ENCODE measurements at places on chromosomes 3 and 15.

GRCh38 chr3:15682561-15683185 is 81.1 kb downstream of the BTD start:
- no peaks in the 10 kb centered on the region for H3K4me1 ChIP-seq
- no peak for DNase-seq
- peaks cover 15% of the 10 kb centered on the region for H3K36me3 ChIP-seq
- H3K4me3 ChIP-seq = no peak overlapping the region
- H3K27ac ChIP-seq = no peak overlapping the region

DNA sequence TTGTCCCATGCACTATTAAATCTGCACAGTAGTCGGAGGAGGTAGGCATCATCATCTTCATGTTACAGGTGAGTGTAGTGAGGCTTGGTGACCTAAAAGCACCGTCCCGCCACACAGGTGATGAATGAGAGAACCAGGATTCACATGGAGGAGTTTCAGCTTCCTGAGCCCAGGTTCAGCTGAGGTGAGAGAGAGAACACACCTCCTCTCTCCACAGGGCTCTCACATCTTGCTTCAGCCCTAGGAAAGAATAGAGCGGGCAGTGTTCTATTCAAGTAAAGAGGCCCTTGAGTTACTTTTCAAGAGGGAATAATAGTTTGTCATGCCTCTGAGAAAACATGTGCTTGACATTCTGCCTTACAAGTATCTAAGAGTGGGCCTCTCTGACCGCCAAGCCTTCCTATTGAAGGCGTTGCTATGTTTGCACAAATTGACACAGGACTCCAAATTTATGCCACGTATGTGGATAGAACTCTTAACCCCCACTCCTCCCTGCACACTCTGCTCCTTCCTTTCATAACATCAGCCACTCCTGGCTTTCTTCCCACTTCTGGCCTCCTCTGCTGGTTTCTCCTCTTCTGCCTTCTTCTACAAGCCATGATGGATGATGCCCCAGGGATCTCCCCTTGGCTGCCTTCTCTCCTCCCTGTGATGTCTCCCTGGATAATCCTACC is 138.3 kb upstream of the ABHD17C start:
- H3K27me3 ChIP-seq = peaks cover 7% of the 10 kb centered on the region
- H3K4me1 ChIP-seq = no peaks in the 10 kb centered on the region
- no peak overlapping the region for H3K27ac ChIP-seq
- H3K36me3 ChIP-seq = no peaks in the 10 kb centered on the region

GRCh38 chr15:71529361-71529760 is 281.0 kb upstream of the NR2E3 start:
- H3K4me1 ChIP-seq = peaks cover 2% of the 10 kb centered on the region
- no peak overlapping the region for H3K4me3 ChIP-seq
- peaks cover 23% of the 10 kb centered on the region for H3K27me3 ChIP-seq
- H3K36me3 ChIP-seq = no peaks in the 10 kb centered on the region
- no peak for DNase-seq

DNA sequence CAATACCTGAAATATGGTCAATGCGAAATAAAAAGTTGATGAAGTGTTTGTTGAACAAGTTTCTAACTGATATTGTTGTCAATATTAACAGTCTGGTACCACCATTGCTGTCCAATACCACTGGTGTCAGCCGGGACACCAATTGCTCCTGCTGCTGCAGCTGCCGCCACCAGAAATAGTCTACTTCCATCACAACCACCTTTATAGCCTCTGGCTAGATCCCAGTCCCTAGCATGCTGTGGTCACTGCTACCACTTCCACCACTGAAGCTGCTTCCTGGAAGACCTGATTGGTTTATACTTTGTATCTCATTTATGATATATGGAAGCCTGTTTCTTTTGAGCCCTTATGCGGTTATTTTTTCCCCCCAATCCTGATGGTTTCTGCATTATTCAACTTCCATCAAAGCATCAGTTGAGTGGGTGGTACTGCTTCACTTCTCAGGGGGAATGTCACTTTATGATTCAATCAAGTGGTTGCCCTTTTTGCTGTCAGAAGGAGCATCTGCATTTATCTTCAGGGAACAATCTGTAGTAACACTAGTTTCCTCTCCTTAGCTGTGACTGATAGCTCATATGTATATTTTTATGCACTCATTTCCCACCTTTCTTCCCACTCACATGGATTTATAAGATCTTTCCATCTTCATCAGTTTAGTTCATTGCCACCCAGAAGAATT is 11.7 kb downstream of the LNP1 start:
- H3K4me1 ChIP-seq = peaks cover 6% of the 10 kb centered on the region
- no peak for DNase-seq
- H3K36me3 ChIP-seq = peaks cover 16% of the 10 kb centered on the region
- no peak overlapping the region for H3K4me3 ChIP-seq
- H3K27me3 ChIP-seq = no peaks in the 10 kb centered on the region
- H3K27ac ChIP-seq = no peak overlapping the region

DNA sequence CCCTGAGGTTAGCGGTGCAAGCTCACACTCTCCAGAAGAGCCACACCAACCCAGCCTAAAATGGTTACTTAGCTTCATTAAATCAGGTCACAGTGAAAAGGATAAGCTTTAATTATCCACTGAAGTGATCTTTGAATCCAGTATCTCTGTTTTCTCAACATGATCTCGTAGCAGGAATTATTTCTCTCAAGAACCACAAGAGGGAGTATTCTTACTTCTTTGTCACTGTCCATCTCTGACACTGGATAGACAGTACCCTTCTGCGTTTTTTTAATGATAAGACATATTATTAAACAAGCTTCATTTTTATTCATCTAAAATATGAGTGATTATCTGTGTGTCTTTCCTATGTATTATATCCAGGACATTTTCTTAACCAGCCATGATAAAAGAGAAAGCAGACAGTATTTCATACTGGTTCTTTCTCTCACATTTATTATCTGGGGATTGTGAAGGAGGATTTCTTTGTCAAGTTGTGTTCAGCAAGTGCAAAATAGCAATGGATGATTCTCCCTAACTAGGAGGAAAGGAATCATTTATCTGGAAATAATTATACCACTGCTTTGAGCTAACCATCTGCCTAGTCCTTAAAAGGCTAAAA is 105.4 kb upstream of the CCDC54 start:
- H3K27ac ChIP-seq = no peak overlapping the region
- no peaks in the 10 kb centered on the region for H3K36me3 ChIP-seq
- H3K27me3 ChIP-seq = peaks cover 22% of the 10 kb centered on the region
- peaks cover 7% of the 10 kb centered on the region for H3K4me1 ChIP-seq
- DNase-seq = no peak

GRCh38 chr3:64395490-64395889 is 170.2 kb upstream of the PRICKLE2 start:
- no peak overlapping the region for H3K4me3 ChIP-seq
- H3K36me3 ChIP-seq = no peaks in the 10 kb centered on the region
- H3K27me3 ChIP-seq = no peaks in the 10 kb centered on the region
- DNase-seq = no peak
- no peak overlapping the region for H3K27ac ChIP-seq

DNA sequence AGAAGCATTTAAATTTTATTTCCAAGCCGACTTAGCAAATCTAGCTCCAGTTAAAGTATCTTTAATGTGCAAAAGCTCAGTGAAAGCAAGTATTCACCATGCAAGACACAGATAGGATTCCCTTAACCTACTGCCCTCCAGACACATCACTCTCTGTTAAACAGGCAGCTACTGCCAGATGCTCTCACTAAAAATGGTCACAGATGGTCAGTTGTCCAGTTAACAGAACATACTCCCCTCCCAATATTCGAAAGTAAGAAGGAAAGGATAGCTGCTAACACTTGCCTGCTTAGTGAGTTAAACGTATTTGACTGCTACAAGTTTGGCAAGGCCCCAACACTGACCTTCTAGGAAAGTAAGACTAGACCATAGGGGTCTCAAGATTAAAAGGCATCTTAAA is 73.7 kb downstream of the PRTG start:
- no peaks in the 10 kb centered on the region for H3K4me1 ChIP-seq
- H3K36me3 ChIP-seq = no peaks in the 10 kb centered on the region
- peaks cover 26% of the 10 kb centered on the region for H3K27me3 ChIP-seq
- no peak overlapping the region for H3K27ac ChIP-seq
- no peak for DNase-seq
- no peak overlapping the region for H3K4me3 ChIP-seq

DNA sequence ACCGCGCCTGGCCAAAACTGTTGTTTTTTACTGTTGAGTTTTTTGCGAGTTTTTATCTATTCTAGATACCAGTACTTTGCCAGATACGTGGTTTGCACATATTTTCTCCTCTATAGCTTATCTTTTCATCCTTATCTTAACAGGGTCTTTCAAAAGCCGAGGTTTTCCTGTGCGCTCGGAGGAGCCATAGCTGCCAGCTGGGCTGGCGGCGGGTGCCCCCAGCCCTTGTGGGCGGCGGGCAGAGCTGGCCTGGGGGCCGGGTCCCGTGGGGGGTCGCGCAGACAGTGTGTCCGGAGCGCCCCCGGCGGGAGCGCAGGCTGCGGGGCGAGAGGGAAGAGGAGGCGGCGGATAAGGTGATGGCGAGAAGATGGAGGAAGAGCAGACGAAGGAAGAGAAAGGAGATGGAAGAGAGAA is 11.1 kb upstream of the EIF4A2 start:
- DNase-seq = peak; percentile 57
- peak overlapping the region; percentile 96 for H3K4me3 ChIP-seq
- H3K27ac ChIP-seq = peak overlapping the region; percentile 97
- no peaks in the 10 kb centered on the region for H3K27me3 ChIP-seq

- peaks cover 9% of the 10 kb centered on the region for H3K36me3 ChIP-seq
- no peak overlapping the region for H3K4me3 ChIP-seq
- no peaks in the 10 kb centered on the region for H3K4me1 ChIP-seq
- H3K27me3 ChIP-seq = no peaks in the 10 kb centered on the region
- H3K27ac ChIP-seq = no peak overlapping the region
- DNase-seq = no peak
These were observed 78.9 kb downstream of the CDIN1 start for GRCh38 chr15:36658312-36658711.

DNA sequence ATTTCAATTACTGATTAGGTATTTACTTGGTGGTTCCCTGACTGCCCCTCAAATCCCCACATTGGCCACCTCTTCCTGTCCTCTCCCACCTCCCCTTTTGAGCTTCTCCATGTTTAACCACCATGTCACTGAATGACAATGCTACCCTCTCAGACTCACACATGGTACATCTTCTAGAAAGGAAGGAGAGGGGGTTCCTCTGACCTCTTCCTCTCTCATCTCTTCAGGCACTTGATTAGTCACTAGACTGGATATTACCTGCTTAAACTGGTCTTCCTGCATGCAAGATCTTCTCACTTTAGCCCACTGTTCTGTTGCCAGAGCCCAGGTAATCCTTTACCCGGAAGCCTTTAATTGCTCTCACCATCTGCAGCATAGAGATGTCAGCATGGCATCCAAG is 64.9 kb downstream of the DIPK2A start:
- H3K36me3 ChIP-seq = no peaks in the 10 kb centered on the region
- peaks cover 10% of the 10 kb centered on the region for H3K4me1 ChIP-seq
- no peak overlapping the region for H3K4me3 ChIP-seq

DNA sequence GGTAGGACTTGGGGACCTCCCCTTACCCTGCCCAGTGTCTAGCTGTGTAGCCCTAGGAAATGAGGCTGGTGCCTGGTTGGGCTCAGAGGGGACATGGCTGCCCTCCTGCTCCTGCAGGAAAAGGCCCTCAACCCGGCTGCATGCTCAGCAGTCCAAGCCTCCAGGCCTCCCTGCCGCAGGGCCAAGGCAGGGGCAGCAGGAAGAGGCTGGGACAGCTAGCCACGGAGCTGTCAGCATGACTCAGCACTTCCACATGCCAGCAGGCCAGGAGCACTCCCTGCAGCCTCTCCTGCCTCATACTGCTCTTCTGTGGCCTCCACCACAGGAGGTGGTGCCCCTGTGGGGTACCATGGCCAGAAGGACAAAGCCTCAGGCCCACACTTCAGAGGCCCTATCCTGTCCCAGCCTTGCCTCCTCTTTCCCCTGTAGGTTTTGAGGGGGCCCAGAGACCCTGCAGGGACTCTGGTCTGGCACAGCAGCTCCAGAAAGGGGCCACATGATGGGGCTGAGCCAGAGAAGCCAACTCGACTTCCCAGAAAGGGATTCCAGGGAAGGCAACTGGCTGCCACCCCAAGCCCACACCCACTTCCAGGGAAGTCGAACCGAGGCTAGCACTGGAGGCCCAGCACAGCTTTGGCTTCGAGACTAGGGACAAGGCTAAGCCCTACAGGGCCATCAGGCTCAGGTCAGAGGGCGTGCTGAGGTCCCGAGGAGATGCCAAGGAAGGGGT is 19.5 kb downstream of the TKT start:
- H3K4me3 ChIP-seq = no peak overlapping the region
- H3K27me3 ChIP-seq = no peaks in the 10 kb centered on the region
- peak overlapping the region; percentile 71 for H3K27ac ChIP-seq
- peaks cover 13% of the 10 kb centered on the region for H3K36me3 ChIP-seq
- peaks cover 24% of the 10 kb centered on the region for H3K4me1 ChIP-seq
- DNase-seq = no peak

DNA sequence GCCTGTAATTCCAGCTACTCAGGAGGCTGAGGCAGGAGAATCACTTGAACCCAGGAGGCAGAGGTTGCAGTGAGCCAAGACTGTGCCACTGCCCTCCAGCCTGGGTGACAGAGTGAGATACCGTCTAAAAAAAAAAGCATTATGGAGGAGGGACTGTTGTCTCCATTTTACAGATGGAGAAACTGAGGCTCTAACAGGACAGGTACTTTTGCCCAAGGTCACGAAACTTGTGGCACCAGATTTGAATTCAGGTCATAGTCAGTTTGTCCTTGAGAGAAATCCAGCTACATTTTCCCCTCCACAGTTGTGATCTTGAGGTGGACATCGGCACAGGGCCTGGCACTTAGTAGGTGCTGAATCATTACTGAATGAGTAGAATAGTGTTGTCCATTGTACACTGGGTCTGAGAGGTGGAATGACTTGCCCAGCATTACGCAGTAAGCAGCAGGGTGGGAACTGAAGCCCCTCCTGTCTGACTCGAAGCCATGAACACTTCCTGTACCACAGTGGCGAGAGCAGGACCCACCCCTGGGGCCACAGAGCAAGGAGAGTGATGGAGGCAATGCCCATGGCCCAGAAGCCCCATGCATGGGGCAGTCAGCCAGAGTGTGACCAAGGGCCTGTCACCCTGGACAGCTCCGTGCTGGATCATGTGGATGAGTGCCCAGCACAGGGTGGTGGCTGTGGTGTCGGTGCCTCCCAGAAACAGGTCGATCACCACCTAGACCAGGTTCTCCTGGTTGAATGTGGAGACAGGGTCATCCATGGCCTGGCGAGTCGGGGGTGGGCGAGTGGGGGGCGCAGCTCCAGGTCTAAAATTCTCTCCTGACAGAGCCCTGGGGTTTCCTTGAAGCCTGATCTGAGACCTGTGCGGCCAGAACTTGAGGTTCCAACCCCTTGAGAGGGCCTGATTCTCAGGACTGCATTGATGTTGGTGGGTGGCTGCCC is 20.4 kb upstream of the PARL start:
- H3K36me3 ChIP-seq = no peaks in the 10 kb centered on the region
- no peak overlapping the region for H3K27ac ChIP-seq
- H3K4me3 ChIP-seq = no peak overlapping the region
- H3K4me1 ChIP-seq = no peaks in the 10 kb centered on the region

DNA sequence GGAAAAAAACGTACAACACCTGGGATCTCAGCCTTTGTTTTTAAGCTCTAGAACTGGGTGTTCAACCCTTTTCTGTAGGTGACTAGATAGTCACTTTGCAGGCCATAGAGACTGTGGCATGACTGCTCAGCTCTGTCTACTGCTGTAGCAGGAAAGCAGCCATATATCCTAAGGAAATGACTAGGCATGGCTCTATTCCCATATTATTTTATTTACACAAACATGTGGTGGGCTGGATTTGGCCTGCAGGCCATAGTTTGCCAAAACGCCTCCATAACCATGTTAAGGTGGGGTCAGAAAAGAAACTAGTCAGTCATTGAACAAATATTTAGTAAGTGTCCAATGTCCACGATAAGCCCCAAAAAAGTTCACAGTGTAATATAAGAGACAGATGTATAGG is 452.5 kb downstream of the MCTP2 start:
- H3K4me3 ChIP-seq = no peak overlapping the region
- peaks cover 10% of the 10 kb centered on the region for H3K27me3 ChIP-seq
- no peaks in the 10 kb centered on the region for H3K36me3 ChIP-seq
- no peak for DNase-seq
- no peak overlapping the region for H3K27ac ChIP-seq
